NCI-H446 treated with DMSO at 0.1 percent for 48 hours (cell line): ENCODE measurements at places on chromosomes 6 and 20.

DNA sequence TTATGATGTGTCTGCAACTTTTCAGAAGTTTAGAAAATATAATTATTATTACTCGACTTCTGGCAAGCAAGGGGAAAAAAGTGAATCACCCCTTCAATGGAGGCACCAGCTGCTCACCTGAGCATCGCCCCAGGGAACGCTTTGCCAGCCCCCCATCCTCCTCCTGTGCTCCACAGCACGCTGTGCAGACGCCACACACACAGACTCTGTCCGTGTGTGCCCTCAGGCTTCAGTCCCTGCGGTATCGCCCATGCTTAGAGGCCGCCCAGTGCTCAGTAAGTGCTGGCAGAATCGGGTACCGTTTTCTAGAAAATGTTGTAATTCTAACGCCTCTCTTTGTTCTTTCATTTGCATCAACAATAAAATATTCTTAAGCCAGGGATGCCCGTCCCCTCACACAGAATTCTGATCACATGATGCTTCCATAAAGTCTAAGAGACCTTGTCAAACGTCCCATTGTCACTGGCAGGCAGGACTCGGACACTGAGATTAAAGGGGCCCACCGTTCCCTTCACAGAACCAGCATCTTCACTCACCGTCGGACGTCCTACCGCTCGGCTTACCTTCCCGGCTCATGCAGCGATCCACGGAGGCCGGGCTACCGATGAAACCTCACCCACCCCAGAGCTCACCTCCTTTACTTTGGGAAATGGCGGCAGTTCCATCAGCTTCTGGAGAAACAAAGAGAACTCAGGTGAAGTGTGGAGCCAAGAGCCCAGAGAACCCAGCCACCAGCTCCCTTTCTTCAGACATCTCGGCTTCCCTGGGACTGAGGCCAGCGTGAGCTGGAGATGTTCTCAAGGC, 105.5 kb downstream of the DLL1 start:
- no peak for DNase-seq

- peak; percentile 94 for DNase-seq
These were observed 255.4 kb downstream of the ATXN1 start for GRCh38 chr6:16505711-16506357.

DNA sequence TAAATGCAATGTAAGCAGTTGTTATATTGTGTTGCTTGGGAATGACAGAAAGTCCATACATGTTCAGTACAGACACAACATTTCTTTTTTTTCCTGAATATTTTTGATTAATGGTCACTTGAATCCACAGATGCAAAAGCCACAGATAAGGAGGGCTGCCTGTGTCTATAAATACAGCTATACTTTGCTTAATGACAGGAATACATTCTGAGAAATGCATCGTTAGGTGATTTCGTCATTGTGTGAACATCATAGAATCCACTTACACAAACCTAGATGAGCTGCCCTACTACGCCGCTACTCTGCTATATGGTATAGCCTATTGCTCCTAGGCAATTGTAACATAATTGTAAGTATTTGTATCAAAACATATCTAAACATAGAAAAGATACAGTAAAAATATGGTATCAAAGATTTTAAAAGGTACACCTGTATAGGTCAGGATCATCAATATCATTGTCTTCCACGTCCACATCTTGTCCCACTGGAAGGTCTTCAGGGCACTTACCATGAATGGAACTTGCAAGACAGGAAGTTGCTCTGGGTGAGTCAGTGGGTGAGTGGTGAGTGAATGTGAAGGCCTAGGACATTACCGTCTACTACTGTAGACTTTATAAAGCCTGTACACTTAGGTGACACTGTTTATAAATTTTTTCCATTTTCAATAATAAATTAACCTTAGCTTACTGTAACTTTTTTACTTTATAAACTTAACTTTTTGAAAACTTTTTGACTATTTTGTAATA, 27.9 kb upstream of the POPDC3 start:
- no peak for DNase-seq

DNA sequence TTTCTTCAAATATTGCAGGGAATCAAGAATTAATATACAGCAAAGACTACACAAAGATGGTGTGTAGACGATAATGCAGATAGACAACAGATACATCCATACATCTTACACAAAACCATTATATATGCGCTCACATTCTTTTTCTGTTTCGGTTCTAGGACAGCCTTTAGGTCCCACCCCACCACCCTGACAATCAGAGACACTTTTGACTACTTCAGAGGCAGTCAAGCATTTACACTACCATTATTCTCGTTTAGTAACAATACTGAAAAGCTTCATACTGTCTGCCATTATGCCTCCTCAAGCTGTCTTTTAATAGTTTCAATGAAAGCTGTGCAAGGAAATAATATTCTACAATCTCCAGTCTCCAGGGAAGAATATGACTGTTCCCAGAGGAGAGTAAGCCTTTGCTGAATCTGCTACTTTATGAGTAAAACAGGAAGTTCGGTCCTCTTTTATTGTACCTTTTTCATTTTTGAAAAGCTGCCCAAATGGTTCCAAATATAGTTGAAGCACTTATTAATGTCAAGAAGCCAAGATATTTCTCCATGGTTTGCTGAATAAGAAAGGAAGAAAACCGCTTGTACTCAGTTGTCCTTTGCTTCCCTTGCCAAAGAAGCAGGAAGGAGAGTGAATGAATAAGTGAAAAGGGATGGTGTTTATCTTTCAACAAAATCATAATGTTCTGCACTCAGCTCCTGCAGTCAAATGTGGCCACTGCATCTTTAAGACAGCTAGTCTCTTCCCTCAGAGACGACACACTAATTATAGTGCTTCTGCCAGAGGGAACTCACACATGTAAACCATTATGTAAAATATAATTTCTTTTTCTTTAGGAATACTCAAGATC, 468.3 kb downstream of the CDC5L start:
- DNase-seq: no peak
